ENCODE measurements at places on chromosomes 6 and 20. TPM values are rescaled to one million over a fixed set of nuclear protein-coding genes. Genes with fewer than 3 reads are reported as not detected.

DNA sequence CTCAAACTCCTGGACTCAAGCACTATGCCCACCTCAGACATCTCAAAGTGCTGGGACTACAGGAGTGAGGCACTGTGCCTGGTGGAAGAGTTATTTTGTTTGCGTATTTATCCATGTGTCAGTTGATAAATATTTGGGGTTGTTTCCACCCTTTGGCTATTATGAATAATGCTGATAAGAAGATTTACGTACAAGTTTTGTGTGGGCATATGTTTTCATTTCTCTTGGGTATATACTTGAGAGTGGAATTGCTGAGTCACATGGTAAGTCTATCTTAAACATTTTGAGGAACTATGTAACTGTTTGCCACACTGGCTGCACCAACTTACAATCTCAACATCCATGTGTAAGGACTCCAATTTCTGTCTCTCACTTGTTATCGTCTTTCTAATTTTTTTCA lies 200.3 kb downstream of the RNGTT start:
- DNase-seq = no peak

DNA sequence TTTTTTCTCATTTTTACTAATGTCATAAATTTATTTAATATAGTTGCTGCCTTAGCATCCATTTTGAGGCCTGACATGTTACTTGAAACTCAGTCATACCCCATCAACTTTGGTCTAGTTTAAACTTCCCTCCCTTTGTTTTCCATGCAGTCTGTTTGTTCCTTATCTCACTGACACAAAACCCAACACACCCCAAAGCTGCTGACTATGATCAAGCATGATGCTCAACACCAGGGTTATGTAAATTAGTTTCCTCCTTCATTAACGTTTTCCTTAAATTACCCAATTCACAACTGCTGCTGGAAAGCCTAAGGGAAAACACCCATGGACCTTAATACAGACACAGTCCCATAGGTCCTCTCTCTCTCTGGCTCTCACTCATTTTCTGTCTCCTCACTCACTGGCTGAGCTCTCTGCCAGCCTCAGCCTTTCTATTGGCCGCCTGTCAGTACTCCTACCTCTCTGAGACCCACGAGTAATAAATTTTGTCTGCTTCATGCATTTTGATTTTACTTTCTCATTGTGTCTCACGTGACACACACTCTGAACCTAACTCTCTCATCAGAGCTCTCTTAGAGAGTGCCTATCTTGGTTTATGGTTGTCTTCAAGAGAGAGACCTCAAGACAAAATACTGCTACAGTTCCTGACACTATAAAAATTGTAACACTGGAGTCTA lies 904.5 kb downstream of the C6orf118 start:
- no peak for DNase-seq

DNA sequence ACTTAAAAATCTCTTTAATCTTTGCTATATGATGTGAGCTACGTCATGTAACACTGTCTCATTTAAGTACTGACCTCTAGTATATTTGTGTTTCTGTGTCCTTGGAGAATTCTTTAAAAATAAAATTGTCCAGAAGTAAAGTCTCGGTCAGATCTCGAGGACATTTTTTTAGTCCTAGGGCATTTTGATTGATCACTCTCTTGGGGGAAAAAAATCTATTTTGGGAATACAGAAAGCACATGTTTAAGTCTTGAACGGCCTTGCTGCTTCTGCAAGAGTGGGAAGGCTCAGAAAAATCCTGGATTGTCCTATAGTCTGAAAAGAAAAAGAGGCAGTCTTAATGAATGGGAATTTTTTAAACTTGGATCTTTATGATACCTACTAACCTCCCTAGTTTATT lies 234.3 kb downstream of the UTRN start:
- no peak for DNase-seq

DNA sequence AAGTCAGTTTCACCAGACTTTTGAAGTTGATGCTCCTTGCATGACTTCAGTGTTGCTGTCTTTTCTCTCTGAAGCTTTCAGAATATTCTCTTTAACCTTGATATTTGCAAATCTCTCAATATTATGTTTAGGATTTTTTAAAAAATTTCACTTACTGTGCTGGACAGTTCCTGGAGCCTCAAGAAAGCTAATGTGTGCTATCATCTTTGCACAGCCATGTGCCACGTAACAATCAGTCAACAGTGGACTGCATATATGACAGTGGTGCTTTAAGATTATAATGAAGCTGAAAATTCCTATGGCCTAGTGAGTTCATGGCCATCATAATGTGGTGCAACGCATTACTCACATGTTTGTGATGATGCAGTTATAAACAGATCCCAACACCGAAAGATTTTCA lies 59.1 kb upstream of the OGFRL1 start:
- no peak for DNase-seq

IFT52 gene
- total RNA-seq = 29.7 TPM

COL12A1 gene
- total RNA-seq = 102 TPM

Data from endothelial cell of umbilical vein (primary cell).